ENCODE measurements at places on chromosomes 3 and 15. TPM values are rescaled to one million over a fixed set of nuclear protein-coding genes. Genes with fewer than 3 reads are reported as not detected.

Gene ABCF3
- 41.2 TPM for total RNA-seq

Gene XIRP1
- not detected for total RNA-seq

Gene RTP1
- total RNA-seq: not detected

Gene ROBO2
- 9.6 TPM for total RNA-seq

Gene GRAMD1C
- total RNA-seq: 6.7 TPM

Gene CLDN18
- not detected for total RNA-seq

Gene SKIL
- total RNA-seq: 57.4 TPM

Gene MAPKAPK3
- 32.2 TPM for total RNA-seq
